ENCODE measurements at places on chromosomes 16 and 17.

- peak; percentile 78 for DNase-seq
These were observed 17.9 kb upstream of the ZFHX3 start for GRCh38 chr16:73065632-73066330.

- no peak for DNase-seq
These were observed 4.9 kb downstream of the GIT1 start for GRCh38 chr17:29584452-29585079.

- DNase-seq: no peak
These were observed 14.6 kb upstream of the CIBAR2 start for GRCh38 chr16:85126705-85127378.

DNA sequence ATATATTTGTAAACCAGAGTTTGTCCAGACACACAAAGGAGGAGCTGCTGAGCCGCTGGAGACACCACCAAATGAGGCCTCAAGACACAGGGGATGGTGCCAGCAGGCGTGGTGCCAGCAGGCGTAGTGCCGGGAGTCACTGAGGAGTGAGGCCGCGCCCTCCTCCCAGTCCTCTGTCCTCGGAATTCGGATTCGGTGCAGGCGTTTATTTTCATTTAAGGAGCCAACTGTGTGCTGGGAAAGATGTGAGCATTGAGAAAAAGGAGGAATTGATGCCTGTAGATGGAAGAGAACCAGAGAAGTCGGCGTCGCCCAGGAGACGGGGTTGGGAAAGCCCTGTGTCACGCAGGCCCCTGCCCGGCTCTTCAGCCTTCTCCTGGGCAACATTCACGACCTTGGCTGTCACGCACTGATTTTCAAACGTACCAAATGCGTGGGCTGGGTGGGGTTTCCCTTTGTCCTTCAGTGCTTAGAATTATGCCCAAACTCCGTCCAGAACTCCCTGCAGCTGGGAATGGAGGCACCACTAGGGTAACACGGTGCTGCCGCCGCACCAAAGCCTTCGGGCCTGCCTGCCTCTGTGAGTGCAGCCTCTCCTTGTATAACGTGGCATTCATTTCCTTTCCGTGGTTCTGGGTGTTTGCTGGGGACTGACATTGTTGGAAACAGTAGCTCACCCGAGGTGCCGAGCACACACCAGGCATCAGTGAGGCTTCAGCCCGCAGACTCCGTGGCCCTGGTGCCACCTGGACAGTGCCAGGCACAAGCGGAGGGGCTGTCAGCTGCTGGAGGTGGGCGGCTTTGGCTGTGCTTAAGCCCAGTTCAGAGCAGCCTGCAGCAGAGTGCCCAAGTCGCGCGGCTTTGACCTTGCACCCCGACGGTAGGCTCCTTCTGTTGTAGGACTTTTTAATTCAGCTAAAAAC, 49.0 kb upstream of the CHMP6 start:
- peak; percentile 97 for DNase-seq

DNA sequence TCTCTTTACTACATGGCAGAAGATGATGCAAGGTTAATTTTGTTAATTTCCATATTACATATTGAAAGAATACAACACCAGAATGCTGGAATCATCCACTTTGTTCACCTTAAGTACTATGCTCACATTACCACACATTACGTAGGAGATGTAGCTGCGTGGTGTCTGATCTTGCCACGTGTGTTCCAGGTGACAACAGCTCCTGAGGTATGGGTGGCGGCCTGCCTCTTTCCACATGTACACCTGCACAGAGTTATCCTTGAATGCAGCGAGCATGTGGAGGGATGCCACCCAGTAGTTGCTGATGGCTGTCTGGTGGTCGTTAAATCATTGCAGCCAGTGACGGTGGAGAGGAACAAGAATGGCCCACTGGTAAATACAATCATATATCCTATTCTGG, 740.5 kb upstream of the EEF2KMT start:
- DNase-seq: no peak
